Stimulated activated CD8-positive, alpha-beta memory T cell treated with anti-CD3 and anti-CD28 coated beads, Interleukin-7, amount 100 ng/mL, for 1 hour (primary cell): ENCODE measurements at places on chromosomes 2 and 18.

DNA sequence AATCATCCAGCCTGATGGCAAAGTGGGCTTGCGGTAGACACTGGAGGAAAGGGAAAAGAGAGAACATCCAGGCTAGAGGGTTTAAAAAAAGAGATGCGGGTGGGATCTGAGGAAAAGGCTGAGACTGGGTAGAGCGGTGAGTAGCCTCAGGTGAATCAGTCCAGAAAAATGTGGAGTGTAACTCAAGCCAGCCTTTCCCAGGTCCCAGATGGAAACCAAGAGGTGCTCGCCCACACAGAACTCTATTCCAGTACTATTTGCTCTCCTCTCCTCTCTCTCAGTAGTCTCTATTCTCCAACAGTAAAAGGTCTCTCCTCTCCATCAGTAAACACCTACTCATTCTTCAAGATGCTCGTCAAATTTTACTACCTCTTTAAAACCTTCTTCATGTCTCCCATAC, 38.3 kb upstream of the NRP2 start:
- no peak for DNase-seq

GRCh38 chr2:168190590-168191336, 56.6 kb downstream of the STK39 start:
- no peak for DNase-seq

- DNase-seq = no peak
These were observed 6.0 kb downstream of the MEIS1 start for GRCh38 chr2:66440708-66441497.

- no peak for DNase-seq
These were observed 52.5 kb downstream of the SATB2 start for GRCh38 chr2:199405241-199405640.

- no peak for DNase-seq
These were observed 218.1 kb downstream of the WDR7 start for GRCh38 chr18:56869189-56869777.

- DNase-seq = no peak
These were observed 320.9 kb upstream of the ETAA1 start for GRCh38 chr2:67076239-67076624.

DNA sequence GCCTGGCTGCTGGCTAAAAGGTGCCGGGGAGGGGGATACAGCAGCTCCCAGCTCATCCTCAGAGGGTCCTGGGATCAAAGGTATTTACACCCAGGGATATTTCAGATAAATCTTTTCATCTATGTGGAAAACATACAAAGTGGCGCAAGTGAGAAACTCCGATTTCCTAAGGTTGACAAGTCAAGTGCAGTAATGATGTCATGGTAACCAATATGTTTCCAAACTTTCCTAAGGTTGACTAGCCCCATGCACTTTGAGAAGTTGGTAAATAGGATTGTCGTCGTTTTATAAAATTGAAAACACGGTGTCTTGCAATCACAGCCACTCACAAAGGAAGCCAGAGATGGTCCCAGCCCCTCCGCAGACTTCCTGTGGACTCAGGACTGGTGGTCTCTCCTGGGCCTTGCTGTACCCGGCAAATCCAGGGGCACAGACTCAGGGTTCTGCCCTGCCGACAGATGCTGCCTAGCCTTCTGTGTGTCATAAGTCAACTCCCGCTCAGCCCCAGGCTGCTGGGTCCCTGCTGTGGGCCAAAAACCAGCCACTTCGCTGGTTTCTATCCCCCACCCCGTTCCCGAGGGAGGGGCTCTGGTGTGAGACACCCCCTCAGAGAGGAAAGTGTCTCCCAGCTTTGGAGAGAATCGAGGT, 111.2 kb upstream of the PPP1CB start:
- no peak for DNase-seq

GRCh38 chr18:35868915-35869314, 103.6 kb upstream of the RMP24 start:
- DNase-seq = no peak

DNA sequence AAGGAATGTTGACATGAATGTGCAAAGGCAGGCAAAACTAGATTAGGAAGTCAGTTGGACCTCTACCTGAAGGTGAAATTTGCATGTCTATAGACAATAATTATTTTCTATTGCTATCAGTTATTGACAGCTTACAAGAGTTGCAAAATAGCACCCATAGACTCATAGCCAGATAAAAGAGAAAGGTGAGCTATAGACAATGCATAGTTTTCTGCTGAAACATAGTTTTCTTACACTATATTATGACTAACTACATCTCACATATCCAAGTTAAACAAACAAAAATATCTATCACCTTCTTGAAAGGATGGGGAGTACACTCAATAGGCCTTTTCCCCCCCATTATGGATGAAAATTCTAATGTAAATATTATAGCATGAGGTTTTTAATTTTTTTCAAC, 305.0 kb downstream of the PTH2R start:
- no peak for DNase-seq

- no peak for DNase-seq
These were observed 92.4 kb downstream of the PLB1 start for GRCh38 chr2:28588292-28588670.

GRCh38 chr2:233209117-233209532, 42.3 kb upstream of the ATG16L1 start:
- DNase-seq = no peak

GRCh38 chr2:26471766-26472706, 5.9 kb downstream of the OTOF start:
- no peak for DNase-seq

DNA sequence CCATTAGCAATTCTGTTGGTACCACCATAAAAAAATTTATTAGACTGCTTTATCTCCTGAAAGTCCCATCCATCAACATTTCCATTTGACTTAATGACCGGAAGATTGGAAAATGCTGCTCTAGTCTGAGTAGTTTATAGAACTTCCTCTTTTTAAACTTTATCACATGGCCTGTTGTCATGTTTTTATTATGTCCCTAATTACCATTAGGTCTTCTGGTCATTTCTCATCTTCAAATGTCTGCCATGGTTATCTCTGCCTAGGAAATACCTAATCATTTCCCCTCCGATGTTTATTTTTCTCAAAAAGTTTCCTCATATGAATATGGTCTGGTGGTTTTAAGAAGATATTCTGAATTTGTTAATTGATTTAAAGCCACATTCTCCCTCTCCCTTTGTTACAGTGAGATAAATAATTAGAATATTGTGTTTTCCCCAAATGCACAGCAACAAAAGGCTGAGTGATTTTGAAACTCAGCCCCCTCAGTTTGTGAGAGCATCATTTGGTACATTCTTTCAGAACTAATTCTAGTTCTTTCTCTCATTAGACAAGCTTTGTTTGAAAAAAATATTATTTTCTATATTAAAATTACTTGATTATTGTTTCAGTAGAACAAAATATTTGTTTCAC, 317.1 kb upstream of the ST6GAL2 start:
- no peak for DNase-seq

DNA sequence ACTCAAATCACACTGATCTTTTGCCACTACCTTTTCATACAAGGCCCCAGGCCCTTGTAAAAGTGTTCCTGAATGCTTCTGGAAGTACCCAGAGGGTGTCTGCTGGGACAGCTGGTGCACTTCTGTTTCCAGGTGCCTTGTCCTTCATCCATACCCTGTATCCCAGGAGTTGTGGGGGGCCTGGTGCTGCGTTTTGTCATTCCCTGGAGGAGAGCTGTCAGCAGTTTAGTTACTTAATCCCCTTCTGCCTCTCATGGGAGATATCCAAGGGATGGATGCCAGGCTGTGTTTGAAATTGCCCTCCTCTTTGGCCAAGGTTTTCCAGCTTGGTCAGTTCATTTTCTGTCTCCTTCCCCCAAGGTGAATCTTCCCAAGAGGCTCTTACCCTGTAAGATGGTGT, 158.3 kb downstream of the WDSUB1 start:
- DNase-seq = no peak

- no peak for DNase-seq
These were observed 709.6 kb downstream of the SOCS6 start for GRCh38 chr18:70998490-70998889.
